AG08396 (cell line): ENCODE measurements at places on chromosomes 2 and 18.

- DNase-seq, result no peak
Measured at GRCh38 chr2:69521747-69522146, 84.5 kb upstream of the NFU1 start.

DNA sequence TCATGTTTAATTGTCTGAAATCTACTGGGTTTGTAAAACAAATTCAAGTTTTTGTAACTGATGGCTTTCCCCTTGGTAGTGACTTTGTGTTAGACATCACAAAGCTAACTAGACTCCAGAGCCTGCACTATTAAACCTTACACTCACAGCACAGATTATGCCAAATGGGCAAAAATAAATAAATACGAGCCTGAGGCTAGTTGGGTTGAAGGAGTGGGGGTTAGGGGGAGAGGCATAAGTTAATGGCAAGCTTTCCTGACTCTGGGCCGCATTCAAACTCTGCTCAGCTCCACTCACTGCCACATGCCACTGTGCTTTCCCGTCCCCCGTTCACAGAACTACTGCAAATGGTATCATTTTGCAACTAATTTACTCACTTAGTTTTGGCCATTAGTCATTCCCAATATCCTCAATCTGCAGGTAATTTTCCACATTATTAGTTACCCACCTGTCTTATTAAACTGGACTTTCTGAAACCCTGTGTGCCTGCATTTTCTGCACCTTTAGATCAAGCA lies 1079.9 kb upstream of the PIK3C3 start:
- no peak for DNase-seq

GRCh38 chr18:32775628-32776027 lies 2.8 kb upstream of the KLHL14 start:
- no peak for DNase-seq

DNA sequence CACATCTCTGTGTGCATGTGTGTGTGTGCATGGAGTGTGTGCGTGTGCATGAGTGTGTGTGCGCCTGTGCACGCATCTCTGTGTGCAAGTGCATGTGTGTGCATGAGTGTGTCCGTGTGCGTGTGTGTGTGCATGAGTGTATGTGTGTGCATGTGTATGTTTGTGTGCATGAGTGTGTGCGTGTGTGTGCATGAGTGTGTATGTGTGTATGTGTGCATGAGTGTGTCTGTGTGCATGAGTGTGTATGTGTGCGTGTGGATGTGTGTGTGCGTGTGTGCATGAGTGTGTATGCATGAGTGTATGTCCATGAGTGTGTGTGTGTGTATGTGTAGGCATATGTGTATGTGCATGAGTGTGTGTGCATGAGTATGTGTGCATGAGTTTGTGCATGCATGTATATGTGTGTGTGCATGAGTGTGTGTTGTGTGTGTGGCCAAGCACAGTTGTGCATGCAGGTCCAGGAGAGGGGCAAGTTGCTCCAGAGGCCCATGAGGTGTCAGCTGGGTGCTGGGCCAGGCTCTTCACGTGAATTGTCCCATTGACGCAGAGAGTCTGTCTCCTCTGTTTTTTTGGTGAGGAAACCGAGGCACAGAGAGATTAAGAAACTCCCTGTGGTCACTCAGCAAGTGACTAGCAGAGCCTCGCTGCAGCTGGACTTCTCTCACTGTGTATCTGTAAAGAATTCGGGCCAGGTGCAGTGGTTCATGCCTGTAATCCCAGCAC lies 75.5 kb downstream of the ASB1 start:
- no peak for DNase-seq

DNA sequence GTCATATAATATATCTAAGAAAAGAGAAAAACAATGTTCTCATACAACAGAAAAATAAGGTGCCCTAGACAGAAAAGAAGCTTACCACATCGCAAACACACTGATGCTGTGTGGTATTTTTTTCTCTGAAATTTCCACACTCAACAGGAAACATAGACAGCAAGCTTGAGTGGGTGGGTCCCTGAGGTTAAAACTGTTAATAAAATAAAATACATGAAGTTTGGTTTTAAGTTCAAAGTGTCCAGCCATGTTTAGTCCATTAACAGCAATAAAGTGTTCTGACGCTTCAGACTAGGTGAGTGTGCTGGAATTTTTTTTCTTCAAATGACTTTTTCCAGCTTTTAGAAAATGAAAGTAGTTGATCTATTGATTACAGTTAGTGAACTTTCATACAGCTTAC lies 83.3 kb upstream of the EPB41L5 start:
- no peak for DNase-seq

DNA sequence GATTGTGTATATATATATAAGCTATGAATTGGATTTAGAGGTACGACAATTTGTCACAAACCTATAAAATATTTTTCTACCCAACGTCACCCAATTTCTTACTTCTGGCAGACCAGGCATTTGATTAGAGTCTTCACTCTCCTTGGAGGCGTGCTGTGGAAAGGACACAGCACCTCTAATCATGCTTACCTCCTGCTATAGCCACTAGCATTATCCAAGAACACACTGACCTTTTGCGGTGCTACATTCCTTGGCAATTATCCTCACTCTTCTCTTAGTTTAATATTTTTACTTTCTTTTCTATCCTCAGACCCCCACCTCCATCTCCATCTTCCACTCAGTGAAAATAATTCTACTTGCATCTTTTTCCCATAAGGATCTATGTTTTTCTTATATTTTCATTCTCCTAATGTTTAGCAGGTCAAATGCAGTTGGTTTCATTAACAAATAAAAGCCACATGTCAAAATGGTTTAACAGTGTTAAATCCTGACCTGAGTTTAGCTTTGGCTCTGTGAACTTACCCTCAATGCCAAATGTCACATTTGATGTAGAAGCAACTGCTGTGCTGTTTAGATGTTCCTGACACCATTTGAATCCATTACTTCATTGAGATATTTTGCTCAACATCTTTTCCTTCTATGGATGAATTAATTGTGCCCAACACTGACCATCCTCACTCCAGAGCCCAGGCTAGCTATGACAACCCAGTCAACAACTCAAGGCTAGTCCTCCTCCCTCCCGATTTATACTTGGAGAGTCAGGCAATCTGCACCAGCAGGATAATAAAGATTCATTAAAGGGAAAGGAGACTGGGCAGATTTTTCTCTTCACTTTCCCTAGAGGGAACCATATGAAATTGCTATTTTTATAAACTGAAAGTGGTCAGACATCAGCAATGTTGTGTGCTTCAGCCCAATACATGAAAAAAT lies 240.5 kb downstream of the MREG start:
- DNase-seq, result no peak

- no peak for DNase-seq
Measured at GRCh38 chr2:142425551-142425950, 294.7 kb upstream of the LRP1B start.

DNA sequence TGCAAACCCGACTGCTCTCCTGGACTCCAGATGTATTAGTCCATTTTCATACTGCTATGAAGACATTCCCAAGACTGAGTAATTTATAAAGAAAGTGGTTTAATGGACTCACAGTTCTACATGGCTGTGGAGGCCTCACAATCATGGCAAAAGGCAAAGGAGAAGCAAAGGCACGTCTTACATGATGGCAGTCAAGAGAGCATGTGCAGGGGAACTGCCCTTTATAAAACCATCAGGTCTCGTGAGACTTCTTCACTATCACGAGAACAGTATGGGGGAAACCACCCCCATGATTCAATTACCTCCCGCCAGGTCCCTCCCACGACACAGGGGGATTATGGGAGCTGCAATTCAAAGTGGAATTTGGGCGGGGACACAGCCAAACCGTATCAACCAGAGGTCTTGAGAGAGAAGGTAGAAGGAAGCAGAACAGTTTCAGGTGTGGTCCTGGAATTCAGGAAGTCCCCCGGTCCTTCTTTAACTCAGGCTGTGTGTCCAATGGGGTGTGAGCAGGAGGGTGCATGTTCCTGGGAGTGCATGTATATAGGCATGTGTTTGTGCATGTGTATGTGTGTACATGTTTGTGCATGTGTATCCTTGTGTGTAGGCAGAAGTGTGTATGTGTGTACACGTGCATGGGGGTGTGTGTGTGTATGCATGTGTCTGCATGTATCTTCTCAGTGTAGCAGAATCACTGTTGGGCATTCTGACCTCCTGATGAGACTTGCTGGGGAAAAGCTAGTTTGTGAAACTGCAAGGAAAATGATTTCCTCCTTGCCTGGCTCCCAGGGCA lies 46.2 kb downstream of the GREB1 start:
- DNase-seq, result no peak

DNA sequence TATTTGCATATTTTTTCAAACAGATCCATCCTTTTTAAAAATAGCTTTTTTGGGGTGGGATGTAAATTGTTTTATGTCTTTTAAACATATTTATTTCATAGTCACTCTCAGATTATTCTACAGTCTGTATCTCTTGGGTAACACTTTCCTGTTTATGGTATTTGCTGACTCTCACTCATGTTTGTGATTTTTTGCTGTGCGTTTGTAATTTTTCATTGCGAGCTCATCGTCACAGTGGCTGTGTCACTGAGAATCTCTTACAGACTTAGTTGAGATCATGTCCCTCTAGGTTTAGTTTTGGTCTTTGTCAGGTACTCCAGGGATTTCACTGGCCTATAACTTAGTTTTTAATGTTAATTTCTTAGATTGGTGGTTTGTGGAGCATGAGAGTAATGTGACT lies 73.5 kb upstream of the HS6ST1 start:
- no peak for DNase-seq

- DNase-seq, result no peak
Measured at GRCh38 chr2:29042561-29043075, 31.7 kb downstream of the PCARE start.
